ENCODE measurements at places on chromosomes 1 and 21.

DNA sequence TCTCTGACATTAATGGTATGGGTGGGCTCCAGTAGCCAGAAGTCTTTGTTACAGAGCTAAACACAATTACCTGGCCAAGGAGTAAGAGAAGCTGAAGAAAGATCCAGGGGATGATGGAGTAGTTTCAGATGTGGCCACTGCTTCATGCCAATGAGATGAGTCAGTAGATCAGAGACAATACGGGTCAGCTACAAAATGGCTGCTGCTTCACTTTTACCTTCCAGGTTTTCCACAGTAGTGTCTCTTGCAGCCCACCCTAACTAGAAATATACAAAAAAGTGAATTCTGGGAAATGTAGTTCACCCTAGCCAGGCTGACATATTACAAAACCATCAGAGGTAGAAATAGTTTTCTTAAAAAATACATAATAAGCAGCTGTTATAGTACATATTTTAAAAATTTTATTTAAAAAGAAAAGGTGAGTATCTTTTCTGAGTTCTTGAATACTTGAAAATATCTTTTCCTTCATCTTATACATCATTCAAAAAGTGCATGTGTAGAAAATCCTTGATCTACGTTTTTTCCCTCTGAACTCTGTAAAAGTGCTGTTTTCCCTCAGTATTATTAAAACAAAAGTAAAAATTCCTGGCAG is 36.1 kb downstream of the LRIF1 start:
- DNase-seq, result no peak

GRCh38 chr1:209875515-209875914 is 47.7 kb downstream of the UTP25 start:
- peak; percentile 53 for DNase-seq

- peak; percentile 94 for DNase-seq
Observed at GRCh38 chr1:163162381-163162914, 40.3 kb downstream of the RGS5 start.

DNA sequence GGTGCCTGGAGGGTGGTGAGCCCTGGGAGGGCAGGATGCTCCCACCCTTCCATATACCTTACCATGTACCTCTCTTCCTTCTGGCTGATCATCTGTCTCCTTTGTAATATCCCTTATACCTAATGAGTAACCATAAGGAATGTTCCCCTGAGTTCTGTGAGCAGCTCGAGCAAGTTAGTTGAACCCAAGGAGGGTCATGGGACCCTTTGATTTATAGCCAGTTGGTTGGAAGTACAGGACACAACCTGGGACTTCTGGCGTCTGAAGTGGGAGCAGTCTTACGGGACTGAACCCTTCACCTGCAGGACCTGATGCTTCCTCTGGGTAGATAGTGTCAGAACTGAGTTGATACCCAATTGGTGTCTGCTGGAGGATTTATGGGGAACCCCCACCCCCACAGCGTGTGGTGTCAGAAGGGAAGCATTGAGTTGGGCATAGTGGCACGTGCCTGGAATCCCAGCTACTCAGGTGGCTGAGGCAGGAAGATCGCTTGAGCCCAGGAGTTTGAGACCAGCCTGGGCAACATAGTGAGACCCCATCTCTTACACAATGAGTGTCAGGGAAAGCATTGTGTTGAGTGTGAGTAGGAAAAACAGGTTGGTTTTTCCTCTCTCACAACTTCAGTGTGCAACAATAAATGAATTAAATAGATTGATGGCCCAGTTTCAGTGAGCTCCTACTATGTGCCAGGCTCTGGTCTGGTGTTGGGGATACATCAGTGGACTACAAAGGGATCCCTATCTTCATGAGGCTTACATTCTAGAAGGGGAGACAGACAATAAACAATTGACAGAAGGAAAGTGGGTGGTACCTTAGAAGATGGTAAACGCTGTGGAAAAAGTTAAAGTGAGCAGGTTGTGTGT is 16.0 kb downstream of the DNAJC16 start:
- DNase-seq, result no peak

- no peak for DNase-seq
Observed at GRCh38 chr1:228510101-228510802, 23.1 kb downstream of the RNF187 start.

GRCh38 chr1:186183219-186183618 is 191.8 kb downstream of the TPR start:
- DNase-seq, result no peak

DNA sequence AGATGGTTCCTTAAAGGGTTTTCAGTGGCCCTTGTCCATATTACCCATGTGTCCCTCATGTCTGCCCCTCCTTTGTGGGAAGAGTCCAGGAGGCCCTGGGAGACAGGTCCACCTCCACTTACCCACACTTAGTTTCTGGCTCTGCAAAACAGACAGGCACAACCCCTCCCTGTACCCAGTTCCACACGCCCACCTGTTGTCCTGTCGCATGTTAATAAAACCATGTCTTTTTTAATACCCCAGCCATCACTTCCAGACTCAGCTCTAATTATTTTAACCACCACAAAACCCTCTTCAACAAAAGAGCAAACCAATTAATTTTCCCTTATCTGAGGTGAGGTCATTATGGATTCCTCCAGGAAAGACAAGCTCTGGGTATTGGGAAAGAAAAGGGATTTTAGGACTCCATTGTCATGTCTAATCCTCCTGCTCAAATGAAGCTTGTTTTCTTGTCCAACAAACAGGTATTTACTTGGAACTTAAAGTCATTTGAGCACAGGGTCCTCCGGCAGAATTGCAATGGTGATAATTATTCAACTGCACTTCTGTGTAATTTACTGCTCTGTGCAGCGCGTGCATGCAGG is 68.9 kb downstream of the CCDC185 start:
- DNase-seq, result no peak

GRCh38 chr21:20040768-20041167 is 957.4 kb upstream of the NCAM2 start:
- no peak for DNase-seq

- DNase-seq, result no peak
Observed at GRCh38 chr21:27077501-27077900, 110.6 kb upstream of the ADAMTS5 start.

GRCh38 chr1:38481871-38482826 is 377.4 kb downstream of the RRAGC start:
- DNase-seq, result no peak

- DNase-seq, result no peak
Observed at GRCh38 chr1:3611170-3612019, at the start of gene MEGF6. Gene MEGF6 (minus strand): TSS chr1:3611508. CDS start chr1:3611268, 240 bp downstream.

GRCh38 chr1:101497881-101498559 is 261.2 kb downstream of the S1PR1 start:
- no peak for DNase-seq

- DNase-seq, result no peak
Observed at GRCh38 chr1:63051886-63052285, 268.0 kb downstream of the ATG4C start.

GRCh38 chr1:235809688-235810397 is 56.9 kb downstream of the LYST start:
- DNase-seq, result no peak

DNA sequence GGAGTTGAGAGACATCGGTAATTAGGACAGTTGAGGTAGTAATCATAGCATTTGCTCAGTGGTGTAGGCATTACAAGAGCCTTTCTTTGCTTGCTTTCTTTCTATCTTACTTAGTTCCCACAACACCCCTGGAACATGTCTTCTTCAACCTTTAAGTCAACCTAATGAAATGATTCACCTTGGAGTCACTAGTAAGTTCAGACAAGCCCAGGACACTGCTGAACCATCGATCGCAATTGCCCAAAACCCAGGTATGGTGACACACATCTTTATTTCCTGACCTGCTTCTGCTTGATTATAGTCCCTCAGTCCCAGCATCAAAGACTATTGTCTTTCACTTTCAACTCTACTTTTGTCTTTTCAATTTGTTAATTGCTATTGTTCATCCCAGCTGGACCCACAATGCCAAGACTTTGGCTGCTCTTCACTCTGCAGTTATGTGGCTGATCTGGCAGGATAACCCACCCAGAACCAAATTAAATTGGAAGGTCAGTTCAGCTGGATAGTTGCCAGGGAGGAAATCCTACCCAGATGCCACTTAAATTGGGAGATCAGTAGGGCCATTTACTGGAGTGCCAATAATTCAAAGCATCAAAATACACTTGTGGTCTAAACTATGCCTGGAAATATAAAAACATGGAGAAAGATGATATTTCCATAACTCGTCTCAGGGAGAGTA is 272.9 kb downstream of the RWDD3 start:
- no peak for DNase-seq

- no peak for DNase-seq
Observed at GRCh38 chr1:29648026-29648425, 411.7 kb downstream of the PTPRU start.

All from astrocyte of the cerebellum (primary cell).